Non-pigmented ciliary epithelial cell (primary cell): ENCODE measurements at places on chromosomes 12 and 14.

- DNase-seq, result peak; percentile 28
Measured at GRCh38 chr12:45130881-45131281, 80.0 kb upstream of the DBX2 start.

- no peak for DNase-seq
Measured at GRCh38 chr12:124786061-124786964, 77.4 kb downstream of the SCARB1 start.

- no peak for DNase-seq
Measured at GRCh38 chr12:94674835-94675234, 24.5 kb upstream of the TMCC3 start.

DNA sequence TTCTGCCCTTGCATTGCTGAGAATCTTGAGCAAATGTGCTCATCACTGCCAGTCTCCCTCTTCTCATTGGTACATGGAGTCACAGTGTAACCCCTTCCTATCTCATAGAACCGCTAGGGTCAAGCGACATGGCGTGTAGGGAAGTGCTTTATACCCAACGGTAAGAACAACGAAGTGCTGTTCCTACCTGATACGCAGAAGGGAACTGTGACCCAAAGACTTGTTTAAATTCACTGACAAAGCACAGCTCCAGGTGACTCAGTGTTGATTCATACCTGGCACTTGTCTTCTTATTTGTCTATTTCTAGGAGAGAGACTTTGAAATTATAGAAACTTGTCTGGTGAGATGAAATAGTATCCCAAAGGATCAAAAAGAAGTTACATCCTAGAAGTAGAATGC, 53.7 kb downstream of the FBXL14 start:
- no peak for DNase-seq

DNA sequence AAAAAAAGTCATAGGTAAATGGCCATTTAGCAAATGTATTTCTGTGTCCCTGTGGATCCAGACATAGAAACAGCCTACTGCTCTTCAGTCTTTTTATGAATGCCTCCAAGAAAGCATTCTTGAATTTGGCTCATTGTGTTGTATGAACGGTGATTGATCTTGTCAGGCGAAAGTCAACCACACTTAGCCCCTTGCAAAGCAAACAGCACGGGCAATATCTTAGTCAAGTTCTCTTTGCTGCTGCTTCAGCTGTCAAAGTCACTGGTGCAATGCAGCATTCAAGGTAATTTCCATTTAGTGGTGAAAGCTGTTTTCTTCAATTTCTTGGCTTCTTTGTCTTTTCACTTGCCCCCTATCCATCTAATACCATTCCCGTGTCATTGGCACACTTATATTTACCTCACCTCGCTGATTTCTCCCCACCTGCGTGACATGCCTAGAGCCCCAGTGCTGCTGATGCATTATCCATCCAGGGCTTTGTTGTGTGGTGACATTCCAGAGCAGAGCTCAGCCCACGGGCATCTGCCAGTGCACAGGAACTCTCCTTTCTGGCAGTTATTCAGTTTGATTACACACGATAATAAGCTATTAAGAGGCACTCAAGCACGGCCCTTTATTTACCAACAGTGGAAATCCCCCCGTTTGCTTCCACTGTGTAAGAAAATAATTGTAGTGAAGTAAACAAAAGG, 362.3 kb upstream of the NOVA1 start:
- no peak for DNase-seq

DNA sequence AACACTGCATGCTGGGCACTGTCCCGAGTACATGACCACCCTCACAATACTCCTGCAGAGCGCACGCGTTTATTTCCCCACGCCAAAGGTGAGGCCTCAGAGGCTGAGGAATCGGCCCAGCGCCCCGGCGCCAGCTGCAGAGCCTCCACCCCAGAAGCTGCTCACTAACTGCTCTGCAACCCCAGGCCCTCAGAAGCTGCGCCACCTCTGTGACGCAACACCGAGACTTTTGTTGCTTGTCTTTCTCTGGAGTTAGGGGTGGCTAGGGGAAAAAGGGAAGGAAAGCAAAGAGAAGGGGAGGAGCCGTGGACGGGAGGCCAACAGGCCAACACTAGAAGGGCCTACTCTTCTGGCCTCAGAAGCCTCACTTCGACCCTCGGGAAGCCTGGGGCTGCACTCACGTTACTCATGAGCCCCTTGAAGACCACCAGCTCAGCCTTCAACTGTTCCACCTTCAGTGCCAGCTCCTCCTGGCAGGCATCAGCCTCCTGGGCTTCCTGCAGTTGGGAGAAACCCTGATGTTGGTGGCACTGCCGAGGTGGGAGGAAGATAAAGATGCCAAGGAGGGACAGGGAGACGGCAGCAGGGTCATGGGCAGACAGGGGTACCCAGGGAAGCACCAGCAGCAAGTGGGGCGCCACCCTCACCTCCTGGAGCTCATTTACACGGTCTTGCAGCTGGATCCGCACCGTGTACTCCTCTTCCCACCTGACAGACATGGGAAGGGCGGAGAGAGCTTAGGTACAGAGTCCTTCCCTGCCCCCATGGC, 5.4 kb downstream of the IFFO1 start:
- no peak for DNase-seq

DNA sequence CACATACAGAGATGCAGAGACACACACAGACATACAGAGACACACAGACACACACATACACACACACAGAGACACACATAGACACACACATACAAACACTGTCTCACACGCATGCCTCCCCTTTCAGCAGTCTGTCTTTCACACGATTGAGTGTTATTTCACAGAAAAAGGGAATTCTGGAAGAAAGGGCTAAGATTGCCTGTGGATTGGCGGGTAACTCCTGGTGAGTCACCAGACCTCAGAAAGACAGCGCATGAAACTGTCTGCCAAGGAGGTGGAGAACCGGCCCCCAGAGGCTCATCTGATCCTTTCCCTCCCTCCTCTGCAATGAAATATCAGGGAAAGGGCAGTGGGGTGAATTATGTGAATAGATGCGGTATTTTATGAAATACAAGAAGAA, 127.2 kb upstream of the GSC start:
- no peak for DNase-seq

- DNase-seq, result no peak
Measured at GRCh38 chr12:3046441-3047200, 30.6 kb upstream of the TSPAN9 start.

- DNase-seq, result no peak
Measured at GRCh38 chr12:106760184-106760531, 14.3 kb upstream of the RIC8B start.

DNA sequence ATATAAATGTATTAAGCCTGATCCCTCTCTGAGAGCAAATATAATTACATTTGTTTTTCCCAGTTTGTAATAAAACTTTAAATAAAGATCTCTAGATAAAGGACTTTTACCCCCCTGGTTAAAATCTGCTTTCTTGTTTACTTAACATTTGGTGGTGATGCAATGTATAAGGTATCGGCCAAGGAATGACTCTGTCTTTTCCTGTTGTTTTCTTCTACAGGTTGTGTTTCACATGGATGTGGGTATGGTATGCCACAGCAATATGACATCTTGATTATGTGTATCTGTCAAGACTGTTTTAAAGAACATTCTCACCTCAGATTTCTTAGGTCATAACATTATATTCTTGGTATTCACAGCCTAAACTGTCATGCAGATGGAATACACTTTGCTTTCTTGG, 210.6 kb upstream of the NOVA1 start:
- DNase-seq, result no peak

GRCh38 chr12:7045913-7046312, 14.6 kb upstream of the C1S start:
- no peak for DNase-seq

DNA sequence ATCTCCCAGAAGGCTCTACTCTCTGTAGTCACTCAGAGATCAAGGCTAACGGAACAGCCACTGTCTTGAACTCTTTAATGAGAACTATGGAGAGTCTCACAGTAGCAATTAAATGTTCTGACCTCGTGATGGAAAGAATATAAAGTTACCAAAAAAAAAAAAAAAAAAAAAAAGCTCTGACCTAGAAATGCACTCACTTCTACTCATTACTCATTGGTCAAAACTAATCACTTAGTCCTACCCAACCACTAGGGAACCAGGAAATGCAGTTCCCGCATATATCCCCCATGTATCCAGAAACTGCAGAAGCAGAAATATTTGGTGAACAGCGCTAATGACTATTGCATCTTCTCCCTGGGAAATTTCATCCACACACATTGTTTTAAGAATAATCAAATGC, 29.5 kb upstream of the C12orf76 start:
- no peak for DNase-seq

DNA sequence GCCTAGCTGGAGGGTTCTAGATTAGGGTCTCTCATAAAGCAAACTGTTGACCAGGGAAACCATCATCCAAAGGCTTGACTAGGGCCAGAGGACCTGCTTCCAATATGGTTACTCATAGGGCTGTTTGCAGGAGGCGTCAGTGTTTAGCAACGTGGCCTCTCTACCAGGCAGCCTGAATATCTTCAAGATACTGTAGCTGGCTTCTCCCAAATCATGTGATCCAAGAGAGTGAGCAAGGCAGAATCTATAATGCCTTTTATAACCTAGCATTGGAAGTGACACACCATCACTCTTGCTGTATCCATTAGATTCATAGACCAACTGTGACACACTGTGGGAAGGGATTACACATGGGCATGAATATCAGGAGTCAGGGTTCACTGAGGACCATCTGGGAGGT, 17.3 kb downstream of the TPH2 start:
- DNase-seq, result no peak

- DNase-seq, result no peak
Measured at GRCh38 chr14:30195941-30196340, 268.3 kb upstream of the PRKD1 start.

- no peak for DNase-seq
Measured at GRCh38 chr12:92136026-92136730, 9.5 kb downstream of the BTG1 start.

- DNase-seq, result no peak
Measured at GRCh38 chr14:95701846-95702221, 12.1 kb downstream of the TCL1A start.

DNA sequence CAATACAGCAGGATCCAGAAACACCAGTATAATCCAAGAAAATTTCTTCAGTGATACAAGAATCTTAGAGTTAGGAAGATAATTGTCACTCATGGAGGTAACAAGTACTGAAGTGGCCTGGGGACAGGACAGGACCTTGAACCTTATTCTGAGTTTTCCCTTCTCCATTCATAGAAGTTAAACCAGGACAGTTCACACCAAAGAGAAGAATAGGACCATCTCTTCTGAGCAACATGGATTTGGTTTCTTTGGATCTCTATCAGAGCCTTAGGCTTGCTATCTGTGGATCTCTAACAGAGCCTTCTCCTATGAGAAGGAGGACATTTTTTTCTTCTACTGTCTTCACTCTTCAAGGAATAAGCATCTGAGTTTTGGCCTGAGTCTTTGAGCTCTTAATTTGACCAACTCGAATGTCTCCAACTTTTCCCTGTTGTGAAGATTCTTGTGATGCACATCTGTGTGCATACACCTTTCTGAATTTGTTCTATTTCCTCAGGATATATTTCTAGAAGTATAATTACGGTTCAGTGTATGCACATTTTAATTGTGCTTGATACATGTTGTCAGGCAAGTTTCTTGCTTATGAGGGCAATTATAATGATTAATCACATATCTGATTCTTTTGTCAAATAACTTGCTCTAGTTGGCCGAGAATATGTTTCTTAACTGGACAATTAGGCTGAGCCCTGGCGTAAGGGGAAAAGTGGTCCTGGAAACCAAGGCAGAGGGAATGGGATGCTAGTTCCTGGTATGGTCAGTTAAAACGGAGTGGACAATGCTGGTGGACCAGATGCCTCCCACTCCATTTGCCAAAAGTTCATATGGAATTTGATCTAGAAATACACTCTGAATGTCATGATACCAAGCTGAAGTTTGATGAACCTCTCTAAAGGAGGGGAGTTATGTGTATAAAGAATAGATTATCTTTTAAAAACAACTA, 6.6 kb downstream of the KRT6A start:
- DNase-seq, result no peak

- DNase-seq, result no peak
Measured at GRCh38 chr14:74704656-74705055, 8.2 kb downstream of the AREL1 start.

- DNase-seq, result no peak
Measured at GRCh38 chr12:113346353-113346752, 11.4 kb upstream of the SLC8B1 start.

GRCh38 chr14:94673781-94674231, 61.6 kb downstream of the SERPINA3 start:
- peak; percentile 22 for DNase-seq

GRCh38 chr14:101235335-101236103, 325.8 kb upstream of the DIO3 start:
- DNase-seq, result no peak
